Caki2 (cell line): ENCODE measurements at places on chromosomes 7 and 10. TPM values are rescaled to one million over a fixed set of nuclear protein-coding genes. Genes with fewer than 3 reads are reported as not detected.

Gene SPDYE9
- not detected in 2 replicates for total RNA-seq

Gene COL17A1
- 0.03 TPM in 1 of 2 replicates, not detected in the other for total RNA-seq

Gene LSM5
- 47.5 and 70.6 TPM in 2 replicates for total RNA-seq

Gene LLCFC1
- total RNA-seq = not detected in 2 replicates

Gene NXPH1
- total RNA-seq = 0.14 TPM in 1 of 2 replicates, not detected in the other

Gene GFRA1
- 8.2 and 10.5 TPM in 2 replicates for total RNA-seq

Gene FRMPD2
- total RNA-seq = 0.91 and 1.2 TPM in 2 replicates

Gene HOXA5
- total RNA-seq = 53.0 and 130 TPM in 2 replicates

Gene HABP2
- 0.72 and 1.6 TPM in 2 replicates for total RNA-seq

Gene RAMP3
- not detected in 2 replicates for total RNA-seq

Gene MYOZ1
- not detected in 2 replicates for total RNA-seq

Gene C10orf105
- not detected in 2 replicates for total RNA-seq

Gene ADARB2
- 0.14 TPM in 1 of 2 replicates, not detected in the other for total RNA-seq

Gene LRRC61
- total RNA-seq = 53.9 and 54.9 TPM in 2 replicates

Gene CCDC6
- total RNA-seq = 12.7 and 15.8 TPM in 2 replicates

Gene TRPV5
- not detected in 2 replicates for total RNA-seq

Gene SYT15B
- not detected in 2 replicates for total RNA-seq

Gene PTF1A
- total RNA-seq = not detected in 2 replicates

Gene ADCY1
- 0.32 TPM in 1 of 2 replicates, not detected in the other for total RNA-seq

Gene ZPBP
- not detected in 2 replicates for total RNA-seq

Gene TMEM236
- 0.14 TPM in 1 of 2 replicates, not detected in the other for total RNA-seq

Gene EN2
- total RNA-seq = 1.3 and 6.7 TPM in 2 replicates

Gene MMD2
- total RNA-seq = not detected in 2 replicates

Gene LHPP
- 24.2 and 33.0 TPM in 2 replicates for total RNA-seq

Gene CDC14C
- not detected in 2 replicates for total RNA-seq

Gene GHITM
- total RNA-seq = 204 and 205 TPM in 2 replicates

Gene INMT
- not detected in 2 replicates for total RNA-seq

Gene NODAL
- total RNA-seq = not detected in 2 replicates

Gene UNCX
- total RNA-seq = not detected in 2 replicates

Gene LRMDA
- 18.7 and 20.3 TPM in 2 replicates for total RNA-seq
